ENCODE measurements at places on chromosomes 5 and 9. TPM values are rescaled to one million over a fixed set of nuclear protein-coding genes. Genes with fewer than 3 reads are reported as not detected.

DNA sequence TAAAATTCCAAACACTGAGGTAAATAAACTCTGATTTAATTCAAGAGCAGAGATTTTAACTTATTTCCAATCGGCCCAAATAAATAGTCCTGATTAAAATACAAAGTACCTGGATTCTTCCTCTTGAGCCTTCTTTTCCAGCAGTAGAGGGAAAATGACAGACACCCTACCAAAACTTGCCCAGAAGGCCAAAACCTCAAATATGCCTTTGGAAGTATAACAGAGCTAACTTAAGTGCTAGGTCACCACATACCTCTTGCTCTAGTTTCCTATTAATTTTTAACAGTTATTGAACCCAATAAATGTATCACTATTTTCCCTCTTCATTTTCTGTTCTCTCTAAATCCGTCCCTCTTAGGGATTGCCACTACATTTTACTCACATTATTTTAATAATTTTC is 1.4 kb downstream of the BAAT start:
- no peaks in the 10 kb centered on the region for H3K27me3 ChIP-seq
- peaks cover 23% of the 10 kb centered on the region for H3K36me3 ChIP-seq
- no peak for DNase-seq

HSD17B3 gene
- not detected for total RNA-seq

GRCh38 chr5:151070449-151070848 is 10.4 kb downstream of the TNIP1 start:
- H3K27ac ChIP-seq, result peak overlapping the region; percentile 89
- H3K36me3 ChIP-seq, result peaks cover 95% of the 10 kb centered on the region
- peaks cover 82% of the 10 kb centered on the region for H3K4me1 ChIP-seq
- no peak overlapping the region for H3K4me3 ChIP-seq
- H3K27me3 ChIP-seq, result no peaks in the 10 kb centered on the region

DNA sequence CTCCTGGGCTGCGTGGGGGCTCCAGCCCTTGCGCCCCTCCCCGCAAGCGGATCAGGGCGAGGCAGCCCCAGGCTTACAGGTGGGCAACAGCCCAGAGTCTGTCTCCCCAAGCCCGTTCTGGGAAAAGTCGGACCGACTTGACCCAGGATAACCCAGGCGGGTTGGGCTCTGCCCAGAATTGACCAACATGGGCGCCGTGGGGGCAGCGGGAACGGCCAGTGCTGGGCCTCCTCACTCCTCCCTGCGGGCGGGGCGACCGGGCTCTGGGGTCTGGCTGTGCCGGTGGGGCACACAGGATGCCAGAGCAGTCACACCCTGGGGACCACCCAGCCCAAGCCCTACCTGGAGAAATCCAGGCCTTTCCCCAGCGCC is 15.3 kb upstream of the SYNPO start:
- H3K4me3 ChIP-seq, result no peak overlapping the region
- DNase-seq, result no peak

DNA sequence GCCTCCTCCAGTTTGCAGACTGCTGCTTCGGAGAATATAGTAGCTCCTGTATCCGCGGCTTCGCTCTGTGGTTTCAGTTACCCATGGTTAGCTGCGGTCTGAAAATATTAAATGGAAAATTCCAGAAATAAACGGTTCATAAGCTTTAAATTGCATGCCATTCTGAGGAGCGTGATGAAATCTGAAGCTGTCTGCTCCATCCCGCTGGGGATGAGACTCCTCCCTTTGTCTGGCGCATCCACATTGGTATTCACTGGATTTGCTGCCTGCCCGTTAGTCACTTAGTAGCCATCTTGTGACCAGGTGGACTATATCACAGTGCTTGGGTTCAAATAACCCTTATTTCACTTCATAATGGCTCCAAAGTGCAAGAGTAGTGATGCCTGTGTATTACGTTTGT is 36.3 kb downstream of the MSX2 start:
- no peaks in the 10 kb centered on the region for H3K4me1 ChIP-seq
- H3K36me3 ChIP-seq, result no peaks in the 10 kb centered on the region
- no peak for DNase-seq
- H3K27me3 ChIP-seq, result no peaks in the 10 kb centered on the region

DNA sequence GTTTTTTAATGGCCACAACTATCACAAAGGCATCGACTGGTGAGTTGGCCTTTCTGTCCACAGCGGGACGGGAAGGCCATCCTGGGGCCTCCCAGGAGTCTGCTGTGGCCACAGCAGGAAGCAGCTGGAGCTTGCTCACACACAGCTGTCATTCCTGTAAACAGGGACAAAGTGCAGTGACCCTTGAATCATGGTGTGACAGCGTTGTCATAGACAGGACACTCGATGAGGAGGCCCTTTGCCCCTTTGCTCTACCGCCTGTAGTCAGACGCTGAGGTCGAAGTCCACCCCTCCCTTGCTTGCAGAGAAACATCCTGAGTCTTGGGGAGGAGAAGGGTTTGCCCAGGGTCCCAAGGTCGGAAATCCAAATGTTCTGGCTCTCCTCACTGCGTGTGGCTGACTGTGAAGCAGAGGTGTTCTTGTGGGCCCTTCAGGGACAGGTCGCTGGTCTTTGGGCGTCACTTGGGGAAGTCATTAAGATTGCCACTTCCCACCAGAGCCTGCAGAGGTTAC is 35.1 kb downstream of the NDST1 start:
- H3K27ac ChIP-seq, result no peak overlapping the region
- no peaks in the 10 kb centered on the region for H3K36me3 ChIP-seq
- no peaks in the 10 kb centered on the region for H3K27me3 ChIP-seq

DNA sequence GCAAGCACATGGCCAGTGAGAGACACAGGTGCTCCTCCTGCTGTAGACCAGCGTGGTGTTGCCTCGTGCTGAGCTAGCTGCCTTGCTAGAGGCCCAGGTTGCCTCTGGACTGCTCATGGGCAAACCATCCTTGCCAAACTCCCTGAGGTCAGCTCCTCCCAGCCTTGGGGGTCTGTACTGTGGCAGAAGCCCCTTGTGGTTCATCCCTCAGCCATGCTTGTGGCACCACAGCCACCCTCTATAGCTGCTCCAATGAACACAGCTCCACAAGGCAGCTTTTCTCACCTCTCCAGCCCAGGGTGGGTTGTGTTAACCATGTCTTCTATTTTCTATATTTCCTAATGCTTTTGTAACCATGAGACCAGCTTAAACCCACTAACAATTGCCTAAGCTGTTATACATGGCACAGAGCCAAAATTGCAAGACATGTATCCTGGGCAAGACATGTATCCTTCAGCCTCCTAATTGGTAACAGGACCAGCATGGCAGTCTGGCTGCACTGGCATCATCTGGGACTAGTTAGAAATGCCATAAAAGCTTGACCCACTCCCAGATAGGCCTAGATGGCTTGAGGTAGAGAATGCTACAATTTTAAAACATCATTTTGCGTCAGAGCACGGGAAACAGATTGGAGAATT is 183.1 kb upstream of the S1PR3 start:
- H3K27me3 ChIP-seq, result peaks cover 39% of the 10 kb centered on the region
- no peak for DNase-seq
- H3K36me3 ChIP-seq, result no peaks in the 10 kb centered on the region
- H3K27ac ChIP-seq, result no peak overlapping the region

All from activated T-helper 2 cell treated with anti-CD3 and anti-CD28 coated beads, Interferon-gamma antibody, Interleukin-2, Interleukin-4, amounts not matched to agents 10 μg/mL and 5 μg/mL and 100 μg/mL, durations not matched to agents 14 hours and 24 hours and 36 hours (primary cell).